Activated CD8-positive, alpha-beta T cell treated with anti-CD3 and anti-CD28 coated beads for 36 hours (primary cell): ENCODE measurements at places on chromosomes 3 and 15. TPM values are rescaled to one million over a fixed set of nuclear protein-coding genes. Genes with fewer than 3 reads are reported as not detected.

DNA sequence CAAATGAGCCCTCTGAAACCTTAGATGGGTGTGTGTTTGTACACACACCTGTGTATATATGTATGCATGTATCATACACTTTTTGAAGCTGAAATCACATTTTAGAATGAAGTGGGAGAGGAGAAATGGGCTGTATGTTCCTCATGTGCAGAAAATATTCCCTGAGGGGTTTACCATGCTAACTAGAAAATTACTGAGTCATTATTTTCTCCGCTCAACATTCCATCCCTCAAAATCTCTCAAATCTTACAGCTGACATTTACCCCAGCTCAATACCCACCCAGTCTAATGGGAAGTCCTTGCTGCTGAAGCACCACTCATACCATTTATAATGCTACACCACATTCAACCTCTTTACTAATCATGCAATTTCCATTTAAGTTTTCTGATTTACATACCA is 138.6 kb downstream of the P2RY1 start:
- DNase-seq, result no peak

EIF2B5 gene
- total RNA-seq, result 64.0 TPM

DNA sequence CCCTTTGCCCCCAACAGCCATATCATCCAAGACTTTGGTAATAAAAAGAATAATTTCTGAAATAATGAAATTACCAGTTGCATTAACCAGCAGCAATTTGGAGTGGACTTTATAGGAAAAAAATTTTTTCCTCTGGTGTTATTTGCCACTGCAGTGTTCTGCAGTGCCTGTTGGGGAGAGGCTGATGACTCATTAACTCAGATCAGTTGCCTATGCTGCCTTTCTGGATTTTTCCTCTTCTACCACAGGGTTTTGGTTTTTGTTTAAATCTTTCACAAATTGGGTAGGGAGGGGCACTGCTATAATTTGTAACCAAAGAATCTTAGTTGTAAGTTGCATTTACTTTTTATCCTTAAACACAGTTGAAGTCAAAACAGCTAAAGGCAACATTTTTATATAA is 22.7 kb downstream of the ATP6V1A start:
- no peak for DNase-seq

IQSEC1 gene
- 39.2 TPM for total RNA-seq

- no peak for DNase-seq
These were observed 34.9 kb upstream of the CILP start for GRCh38 chr15:65246026-65246714.
